ENCODE measurements at places on chromosomes 4 and X. TPM values are rescaled to one million over a fixed set of nuclear protein-coding genes. Genes with fewer than 3 reads are reported as not detected.

GRCh38 chrX:19721726-19722370 lies 165.6 kb downstream of the SH3KBP1 start:
- DNase-seq: no peak
- H3K27me3 ChIP-seq: no peaks in the 10 kb centered on the region
- H3K4me3 ChIP-seq: no peak overlapping the region
- H3K27ac ChIP-seq: no peak overlapping the region
- 0 out of 2 replicates have a peak, but pooled peaks cover 3% of the 10 kb centered on the region for H3K4me1 ChIP-seq

GRCh38 chr4:146310319-146311021 lies 96.1 kb downstream of the REELD1 start:
- no peaks in the 10 kb centered on the region for H3K4me1 ChIP-seq
- DNase-seq: no peak
- H3K27me3 ChIP-seq: no peaks in the 10 kb centered on the region
- H3K36me3 ChIP-seq: no peaks in the 10 kb centered on the region
- H3K27ac ChIP-seq: no peak overlapping the region
- no peak overlapping the region for H3K4me3 ChIP-seq

GRCh38 chrX:49066690-49067089 lies 7.1 kb downstream of the PRAF2 start:
- no peak overlapping the region for H3K27ac ChIP-seq
- peaks cover 8% of the 10 kb centered on the region for H3K36me3 ChIP-seq
- DNase-seq: no peak
- H3K27me3 ChIP-seq: no peaks in the 10 kb centered on the region
- H3K4me3 ChIP-seq: no peak overlapping the region
- no peaks in the 10 kb centered on the region for H3K4me1 ChIP-seq

DNA sequence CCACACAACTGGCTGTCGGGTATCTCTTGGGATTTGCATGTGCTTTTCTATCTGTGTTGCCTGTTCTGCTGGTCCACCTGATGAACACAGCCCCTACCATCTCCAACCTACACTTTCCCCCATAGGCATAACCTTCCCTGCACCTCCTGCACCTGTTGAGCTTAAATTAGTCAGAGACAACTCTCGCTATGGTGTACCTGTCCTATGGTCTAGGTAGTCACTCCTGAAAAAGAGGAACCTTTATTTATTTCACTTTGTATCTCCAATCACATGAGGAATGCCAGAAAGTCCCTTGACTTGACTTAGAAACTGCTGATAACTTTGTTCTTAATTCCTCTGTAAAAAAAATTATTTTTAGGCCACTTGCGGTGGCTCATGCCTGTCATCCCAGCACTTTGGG lies 338.1 kb downstream of the DHRSX start:
- H3K4me3 ChIP-seq: no peak overlapping the region
- no peak overlapping the region for H3K27ac ChIP-seq
- no peak for DNase-seq

- DNase-seq: peak; percentile 58
- H3K4me3 ChIP-seq: no peak overlapping the region
- H3K4me1 ChIP-seq: peaks cover 18% of the 10 kb centered on the region
- H3K36me3 ChIP-seq: no peaks in the 10 kb centered on the region
Measured at GRCh38 chr4:85826060-85826678, 351.2 kb downstream of the ARHGAP24 start.

DNA sequence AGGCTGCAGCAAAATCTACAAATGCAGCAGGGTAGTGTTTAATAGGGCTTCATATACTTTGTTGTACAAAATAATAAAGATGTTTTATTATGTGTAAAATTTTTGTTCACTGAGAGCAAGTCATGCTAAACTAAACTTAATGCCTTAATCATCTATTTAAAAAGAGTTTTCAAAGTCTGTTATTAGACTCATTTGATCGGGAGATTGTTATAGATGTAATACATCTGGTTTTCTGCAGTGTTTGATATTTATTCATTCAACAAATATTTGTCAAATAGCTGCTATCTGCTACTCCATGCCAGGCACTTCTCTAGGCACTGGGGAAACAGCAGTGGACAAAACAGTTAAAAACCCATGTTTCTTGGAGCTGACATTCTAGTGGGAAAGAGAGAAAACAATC lies 233.6 kb downstream of the FMR1NB start:
- H3K4me1 ChIP-seq: no peaks in the 10 kb centered on the region
- H3K27me3 ChIP-seq: no peaks in the 10 kb centered on the region
- no peaks in the 10 kb centered on the region for H3K36me3 ChIP-seq
- H3K27ac ChIP-seq: no peak overlapping the region
- no peak overlapping the region for H3K4me3 ChIP-seq
- no peak for DNase-seq

- no peak overlapping the region for H3K27ac ChIP-seq
- no peaks in the 10 kb centered on the region for H3K4me1 ChIP-seq
- no peaks in the 10 kb centered on the region for H3K36me3 ChIP-seq
- H3K4me3 ChIP-seq: peak overlapping the region; percentile 38
- peak; percentile 72 for DNase-seq
Measured at GRCh38 chr4:130563185-130563888, 1467.4 kb downstream of the C4orf33 start.

DNA sequence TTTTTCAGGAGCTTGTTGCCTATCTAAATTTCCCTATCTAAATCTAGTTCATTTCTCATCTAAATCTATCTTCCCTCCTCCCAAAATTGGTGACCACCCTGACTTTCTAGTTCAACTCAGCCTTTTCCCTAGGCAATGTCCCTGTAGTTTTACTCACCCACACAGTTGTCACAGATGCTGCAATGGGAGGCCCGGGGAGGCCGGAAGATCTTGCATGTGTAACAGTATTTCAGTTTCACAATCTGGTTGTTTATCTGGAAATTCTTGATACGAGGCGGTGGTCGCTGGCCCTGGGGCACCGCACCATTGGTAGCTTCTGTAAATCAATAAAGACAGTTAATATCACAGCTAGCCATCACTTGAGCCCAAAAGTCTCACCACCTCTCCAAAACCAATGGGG lies 20.2 kb downstream of the ZDHHC9 start:
- DNase-seq: no peak
- H3K4me3 ChIP-seq: no peak overlapping the region
- peaks cover 8% of the 10 kb centered on the region for H3K36me3 ChIP-seq
- peaks cover 2% of the 10 kb centered on the region for H3K4me1 ChIP-seq

GRCh38 chr4:89708903-89709421 lies 128.0 kb downstream of the SNCA start:
- DNase-seq: peak; percentile 54
- peaks cover 6% of the 10 kb centered on the region for H3K4me1 ChIP-seq
- peak overlapping the region; percentile 86 for H3K27ac ChIP-seq
- H3K4me3 ChIP-seq: no peak overlapping the region
- H3K27me3 ChIP-seq: no peaks in the 10 kb centered on the region
- H3K36me3 ChIP-seq: no peaks in the 10 kb centered on the region

- no peak for DNase-seq
- H3K27ac ChIP-seq: no peak overlapping the region
- no peaks in the 10 kb centered on the region for H3K27me3 ChIP-seq
- H3K4me1 ChIP-seq: peaks cover 3% of the 10 kb centered on the region
- no peak overlapping the region for H3K4me3 ChIP-seq
Measured at GRCh38 chr4:185192059-185192458, 11.7 kb downstream of the CFAP97 start.

DNA sequence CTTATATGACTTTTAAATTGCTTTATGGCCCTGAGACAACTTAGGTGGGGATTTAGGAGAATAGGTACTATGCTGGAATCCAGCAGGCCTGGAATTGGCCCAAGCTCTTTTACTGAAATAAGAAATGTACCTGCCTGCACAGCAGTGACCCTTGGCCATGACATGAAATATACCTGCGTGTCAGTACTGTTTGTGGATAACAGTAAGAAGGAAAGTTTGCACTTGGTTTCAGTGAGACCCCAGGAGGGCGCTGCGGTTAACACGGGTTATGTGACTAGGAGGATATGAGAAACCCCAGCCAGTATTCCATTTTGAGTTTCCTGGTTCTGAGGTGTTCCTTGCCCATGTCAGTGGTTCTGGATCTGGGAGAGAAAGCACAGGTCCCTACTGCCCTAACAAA lies 5.3 kb downstream of the MTM1 start:
- H3K4me3 ChIP-seq: no peak overlapping the region
- no peak overlapping the region for H3K27ac ChIP-seq
- no peaks in the 10 kb centered on the region for H3K36me3 ChIP-seq
- peaks cover 6% of the 10 kb centered on the region for H3K4me1 ChIP-seq

GRCh38 chrX:25941559-25942250 lies 196.4 kb upstream of the MAGEB18 start:
- no peak for DNase-seq
- H3K4me1 ChIP-seq: no peaks in the 10 kb centered on the region
- H3K27me3 ChIP-seq: no peaks in the 10 kb centered on the region
- no peaks in the 10 kb centered on the region for H3K36me3 ChIP-seq

GRCh38 chr4:102037566-102037965 lies 247.0 kb downstream of the BANK1 start:
- H3K36me3 ChIP-seq: no peaks in the 10 kb centered on the region
- H3K27me3 ChIP-seq: no peaks in the 10 kb centered on the region
- DNase-seq: no peak

GRCh38 chrX:81278616-81279015 lies 76.7 kb downstream of the SH3BGRL start:
- no peaks in the 10 kb centered on the region for H3K27me3 ChIP-seq
- no peak overlapping the region for H3K4me3 ChIP-seq
- no peak for DNase-seq
- H3K4me1 ChIP-seq: no peaks in the 10 kb centered on the region
- 0 out of 2 replicates have a peak, but pooled peaks cover 1% of the 10 kb centered on the region for H3K36me3 ChIP-seq

- H3K27ac ChIP-seq: no peak overlapping the region
- H3K4me3 ChIP-seq: no peak overlapping the region
- no peak for DNase-seq
Measured at GRCh38 chrX:45502396-45502795, 301.7 kb upstream of the DIPK2B start.

DNA sequence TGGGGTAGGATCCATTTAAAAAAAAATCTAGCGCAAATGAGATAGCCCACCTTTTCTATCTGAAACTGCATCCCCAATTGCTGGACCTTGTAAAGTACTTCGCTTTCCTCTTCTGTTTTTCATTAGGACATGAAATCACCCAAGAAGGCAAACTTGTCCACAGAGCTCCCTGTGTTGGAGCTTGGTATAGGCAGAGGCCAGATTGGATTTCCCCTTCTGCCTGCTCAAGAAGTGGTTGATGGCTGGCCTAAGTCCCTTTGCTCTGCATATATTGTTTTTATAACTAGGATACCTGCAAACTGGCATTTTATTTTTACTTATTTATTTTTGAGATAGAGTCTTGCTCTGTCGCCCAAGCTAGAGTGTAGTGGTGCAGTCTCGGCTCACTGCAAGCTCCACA lies 28.4 kb downstream of the RNF4 start:
- H3K4me1 ChIP-seq: peaks cover 2% of the 10 kb centered on the region
- H3K27me3 ChIP-seq: no peaks in the 10 kb centered on the region
- no peak for DNase-seq
- peaks cover 63% of the 10 kb centered on the region for H3K36me3 ChIP-seq

DNA sequence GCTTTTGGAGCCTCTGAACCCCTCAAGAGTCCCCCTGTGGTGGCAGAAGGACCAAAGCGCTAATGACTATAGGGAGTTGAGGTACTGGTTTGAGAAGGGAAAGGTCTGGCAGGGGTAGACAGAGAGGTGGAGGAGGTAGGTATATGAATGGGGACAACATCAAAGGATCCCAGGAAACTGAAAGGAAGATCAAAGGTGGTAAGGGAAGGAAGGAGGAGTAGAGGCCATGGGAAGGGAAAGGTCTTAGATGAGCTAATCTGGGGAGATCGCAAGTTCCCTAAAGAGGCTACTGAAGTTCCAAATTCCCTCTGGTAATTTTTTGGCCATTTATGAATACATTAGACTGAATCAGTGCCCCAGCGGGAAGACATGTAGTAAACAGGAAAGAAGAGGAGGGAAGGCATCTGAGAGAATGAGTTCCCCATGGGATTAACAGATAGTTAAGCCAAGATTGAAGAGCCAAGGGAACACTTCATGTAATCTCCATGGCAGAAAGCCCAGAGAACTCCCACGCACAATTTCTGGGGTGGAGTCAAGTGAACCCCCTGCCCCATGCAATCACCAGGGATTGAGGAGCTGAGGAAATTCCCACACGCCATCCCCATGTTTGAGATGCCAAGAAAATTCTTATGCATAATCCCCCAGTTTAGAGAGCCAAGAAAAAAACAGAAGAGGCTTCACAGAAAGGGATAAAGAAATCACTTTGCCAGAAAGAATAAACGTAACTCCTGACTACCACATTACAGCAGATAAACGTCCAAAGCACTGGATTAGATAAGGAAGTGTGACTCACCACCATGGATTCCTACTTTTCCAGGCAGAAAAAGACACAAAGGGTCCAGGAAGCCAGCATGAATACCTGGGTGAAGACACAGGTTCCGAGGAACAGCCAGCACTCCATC lies 25.8 kb downstream of the ZNF630 start:
- H3K27me3 ChIP-seq: no peaks in the 10 kb centered on the region
- H3K4me1 ChIP-seq: peaks cover 2% of the 10 kb centered on the region
- peak overlapping the region; percentile 56 for H3K27ac ChIP-seq
- no peak overlapping the region for H3K4me3 ChIP-seq
- DNase-seq: peak; percentile 77

- H3K27ac ChIP-seq: no peak overlapping the region
- DNase-seq: no peak
- H3K27me3 ChIP-seq: no peaks in the 10 kb centered on the region
- no peak overlapping the region for H3K4me3 ChIP-seq
Measured at GRCh38 chr4:155506745-155507144, 130.0 kb upstream of the MAP9 start.

GRCh38 chr4:2256781-2257191 lies 5.1 kb downstream of the MXD4 start:
- no peak for DNase-seq
- peaks cover 6% of the 10 kb centered on the region for H3K4me1 ChIP-seq
- H3K4me3 ChIP-seq: no peak overlapping the region
- H3K36me3 ChIP-seq: peaks cover 57% of the 10 kb centered on the region
- no peak overlapping the region for H3K27ac ChIP-seq

GRCh38 chr4:147778942-147779341 lies 47.1 kb downstream of the ARHGAP10 start:
- H3K27me3 ChIP-seq: no peaks in the 10 kb centered on the region
- H3K4me1 ChIP-seq: peaks cover 25% of the 10 kb centered on the region
- no peak overlapping the region for H3K4me3 ChIP-seq
- H3K36me3 ChIP-seq: peaks cover 3% of the 10 kb centered on the region
- no peak overlapping the region for H3K27ac ChIP-seq
- no peak for DNase-seq

RAI2 gene
- total RNA-seq: not detected

MYOZ2 gene
- total RNA-seq: under 0.01 TPM

NXF2 gene
- total RNA-seq: not detected

POU3F4 gene
- not detected for total RNA-seq

ZNF518B gene
- total RNA-seq: 56.8 TPM

SCD5 gene
- 17.2 TPM for total RNA-seq

NIPAL1 gene
- 1.1 TPM for total RNA-seq

HMGN5 gene
- 0.83 TPM for total RNA-seq

RRAGB gene
- 9.1 TPM for total RNA-seq

UGT2B15 gene
- not detected for total RNA-seq

Measured in IMR-90 (cell line).